HFF-Myc (cell line): ENCODE measurements at places on chromosomes 2 and 18.

DNA sequence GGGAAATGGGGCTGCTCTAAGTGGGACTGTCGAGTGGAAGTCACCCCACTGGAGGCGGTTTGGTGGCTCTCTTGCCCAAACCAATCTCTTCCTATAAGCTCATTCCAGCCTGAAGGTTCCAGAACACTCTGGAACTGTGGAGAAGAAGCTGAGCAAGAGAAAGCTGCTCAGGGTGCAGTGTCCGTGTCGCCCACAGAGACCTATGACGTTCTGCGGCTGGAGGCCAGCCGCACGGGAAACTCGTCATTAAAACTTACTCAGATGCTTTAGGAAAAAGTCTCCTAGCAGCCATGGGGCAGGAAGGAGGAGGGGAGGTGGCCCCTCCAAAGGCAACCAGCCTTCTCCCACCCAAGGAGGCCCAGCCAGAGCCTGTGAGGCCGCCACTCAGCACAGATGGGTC is 41.7 kb downstream of the ADCY3 start:
- no peak for DNase-seq

GRCh38 chr2:230676546-230676945 is 36.1 kb upstream of the CAB39 start:
- no peak for DNase-seq

DNA sequence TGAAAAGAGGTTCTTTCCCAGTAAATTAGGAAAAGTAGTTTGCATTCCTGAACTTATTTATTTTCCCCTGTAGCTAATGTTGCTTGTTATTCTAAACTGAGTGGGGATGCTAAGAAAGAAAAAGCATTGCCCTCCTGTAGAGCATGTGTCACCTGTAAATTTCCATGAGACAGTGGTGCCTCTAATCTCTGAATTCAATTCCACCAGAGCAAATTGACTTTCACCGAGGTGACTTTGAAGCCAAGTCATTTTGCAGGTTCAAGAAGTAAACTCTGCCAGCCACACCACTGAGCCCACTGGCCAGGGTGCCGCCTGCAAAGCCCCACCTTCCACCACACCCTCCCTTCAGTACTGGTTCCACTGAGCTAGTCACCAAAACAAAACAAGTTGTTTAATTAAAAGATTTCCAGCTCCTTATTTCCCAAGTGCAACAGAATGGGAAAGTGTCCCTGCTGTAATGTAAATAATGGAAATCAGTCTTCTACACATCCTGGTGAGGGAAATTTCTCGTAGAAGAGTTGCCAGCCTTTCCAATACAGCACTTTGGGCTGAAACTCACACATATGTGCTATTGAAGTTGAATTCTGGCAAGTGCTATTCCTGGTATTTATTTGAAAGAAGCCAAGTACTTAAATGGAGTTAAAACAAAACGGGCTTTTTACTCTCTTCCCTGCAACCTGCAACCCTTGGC is 254.8 kb downstream of the RNF152 start:
- DNase-seq: no peak

GRCh38 chr2:75424936-75425619 is 135.7 kb downstream of the EVA1A start:
- no peak for DNase-seq

- DNase-seq: no peak
Observed at GRCh38 chr2:74373221-74373676, 6.9 kb downstream of the DCTN1 start.

DNA sequence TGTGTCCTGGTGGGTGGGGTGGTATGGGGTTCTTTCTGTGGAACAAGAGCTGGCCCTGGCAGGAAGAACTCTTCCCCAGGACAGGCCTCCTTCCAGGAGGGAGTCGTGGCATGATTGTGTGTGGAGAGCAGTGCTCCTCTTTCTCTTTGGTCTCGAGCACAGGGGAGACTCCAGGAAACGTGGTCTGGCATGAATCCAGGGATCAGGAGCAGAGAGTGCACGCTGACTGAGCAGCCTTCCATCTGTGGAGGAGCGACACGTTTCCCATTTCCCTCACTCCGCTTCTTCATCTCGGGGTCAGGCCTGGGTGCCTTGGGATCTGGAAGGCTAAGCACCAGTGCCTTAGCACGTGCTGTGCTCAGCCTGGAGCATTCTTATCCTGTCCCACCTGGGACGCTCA is 132.0 kb upstream of the HDAC4 start:
- no peak for DNase-seq

DNA sequence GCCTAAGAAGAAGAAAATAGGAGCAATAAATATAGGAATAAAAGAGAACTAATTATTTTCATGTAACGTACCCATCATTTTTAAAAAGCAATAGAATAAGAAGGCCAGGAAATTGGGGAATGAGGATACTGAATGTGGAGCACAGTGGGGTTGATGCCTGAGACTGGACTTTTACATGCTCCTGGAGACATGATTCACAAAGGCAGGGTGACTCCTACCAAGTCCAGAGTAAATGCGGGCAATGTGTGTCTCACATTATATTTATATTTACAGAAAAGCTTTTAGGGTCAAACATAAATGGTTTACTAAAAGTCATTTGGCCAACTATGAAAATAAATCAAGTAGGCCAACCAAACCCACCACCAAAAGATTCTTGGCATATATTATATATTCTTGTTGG is 87.9 kb upstream of the COL5A2 start:
- DNase-seq: no peak

DNA sequence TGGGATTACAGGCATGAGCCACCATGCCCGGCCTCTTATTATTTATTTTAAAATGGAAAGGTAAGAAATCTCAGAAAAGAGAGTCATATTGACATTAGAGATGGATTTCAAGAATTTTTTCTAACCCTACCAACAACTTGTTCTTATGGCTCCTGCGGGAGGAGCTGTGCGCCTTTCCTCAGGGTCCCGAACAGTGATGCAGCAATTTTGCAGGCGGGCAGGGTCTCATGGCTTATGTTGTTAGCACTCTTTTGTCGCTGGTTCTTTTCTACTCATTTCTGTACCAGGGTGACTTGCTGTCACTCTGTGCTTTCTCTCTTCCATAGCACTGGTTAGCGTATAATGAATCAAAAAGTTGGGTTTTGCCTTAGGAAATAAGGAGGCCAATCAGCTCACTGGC is 148.8 kb upstream of the DLGAP1 start:
- no peak for DNase-seq

GRCh38 chr2:222544661-222545060 is 111.2 kb downstream of the FARSB start:
- DNase-seq: no peak

GRCh38 chr2:601387-601698 is 75.9 kb downstream of the TMEM18 start:
- no peak for DNase-seq

GRCh38 chr18:59182673-59183072 is 37.3 kb upstream of the GRP start:
- DNase-seq: no peak
